ENCODE measurements at places on chromosomes 12 and 14.

- no peak for DNase-seq
Observed at GRCh38 chr12:9906873-9907272, 25.3 kb downstream of the CLEC2A start.

DNA sequence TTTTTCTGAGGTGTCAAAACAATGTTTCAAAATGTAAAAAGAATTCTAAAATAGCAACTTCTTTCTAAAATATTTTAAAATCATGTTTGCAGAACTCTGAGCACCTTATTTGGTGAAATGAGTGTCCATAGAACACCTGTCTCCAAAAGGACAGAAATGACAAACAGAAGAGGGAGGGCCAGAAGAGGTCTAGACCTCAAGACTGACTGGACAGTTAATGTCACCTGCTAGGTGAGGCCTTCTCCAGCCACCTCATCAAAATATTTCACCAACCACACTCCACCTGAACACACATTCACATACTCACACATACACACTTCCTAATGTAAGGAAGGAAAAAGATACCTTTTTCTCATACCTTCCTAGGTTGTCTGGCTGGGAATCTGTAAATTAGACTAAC is 147.8 kb upstream of the PLEKHA5 start:
- no peak for DNase-seq

DNA sequence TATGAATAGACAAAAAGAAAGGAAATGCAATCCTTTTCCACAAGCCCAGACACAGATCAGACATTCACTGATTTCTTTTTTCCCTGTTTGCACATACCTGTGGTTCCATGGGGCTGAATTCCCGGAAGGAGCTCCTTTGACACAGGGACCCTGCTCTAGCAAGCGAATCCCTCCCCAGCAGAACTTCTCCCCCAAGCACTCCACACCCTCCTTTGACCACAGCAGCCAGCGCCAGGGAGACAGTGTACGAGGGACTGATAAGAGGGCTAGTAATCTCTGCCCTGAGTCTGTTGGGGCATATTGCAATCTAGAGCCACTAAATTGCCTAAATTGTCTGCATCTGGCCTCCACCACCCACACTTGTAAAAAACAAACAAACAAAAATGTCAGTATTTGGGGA is 83.4 kb upstream of the NTF3 start:
- DNase-seq, result no peak

DNA sequence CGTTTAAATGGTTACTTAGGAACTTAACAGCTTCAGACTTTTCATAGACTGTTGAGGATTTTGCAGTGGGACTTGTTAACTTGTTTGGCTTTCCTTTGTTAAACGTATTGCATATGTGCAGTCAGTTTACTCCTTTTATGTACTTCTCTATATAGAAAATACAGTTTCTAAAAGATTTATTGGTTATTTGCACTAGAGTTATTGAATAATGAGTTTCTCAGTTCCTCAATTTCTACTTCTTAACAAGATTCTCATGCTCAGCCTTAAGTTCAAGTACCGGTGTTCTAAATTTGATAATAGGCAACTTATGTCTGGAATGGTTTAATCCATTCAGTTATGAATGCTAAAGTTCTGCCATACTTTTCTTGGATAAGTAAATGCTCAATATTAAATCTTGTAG is 919 bp downstream of the PSMA3 start:
- DNase-seq, result no peak

DNA sequence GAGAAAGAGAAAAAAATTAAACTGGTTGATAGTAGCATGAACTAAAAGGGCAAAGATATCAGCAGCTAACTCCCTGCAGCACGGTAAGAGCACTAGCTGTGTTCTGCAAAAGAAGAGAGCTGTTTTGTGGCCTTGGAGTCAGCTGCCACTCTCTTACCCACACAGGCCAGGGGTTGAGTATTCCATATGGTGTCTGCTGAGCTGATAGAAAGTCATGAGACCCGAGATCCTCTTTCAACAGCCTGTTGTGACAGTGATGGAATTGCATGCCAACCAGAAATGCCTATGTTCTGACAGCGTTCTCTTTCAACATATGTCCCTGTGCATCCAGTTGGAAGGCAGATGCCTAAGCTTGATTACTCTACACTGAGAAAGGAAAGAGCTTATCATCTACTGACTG is 39.9 kb downstream of the TMTC1 start:
- no peak for DNase-seq

DNA sequence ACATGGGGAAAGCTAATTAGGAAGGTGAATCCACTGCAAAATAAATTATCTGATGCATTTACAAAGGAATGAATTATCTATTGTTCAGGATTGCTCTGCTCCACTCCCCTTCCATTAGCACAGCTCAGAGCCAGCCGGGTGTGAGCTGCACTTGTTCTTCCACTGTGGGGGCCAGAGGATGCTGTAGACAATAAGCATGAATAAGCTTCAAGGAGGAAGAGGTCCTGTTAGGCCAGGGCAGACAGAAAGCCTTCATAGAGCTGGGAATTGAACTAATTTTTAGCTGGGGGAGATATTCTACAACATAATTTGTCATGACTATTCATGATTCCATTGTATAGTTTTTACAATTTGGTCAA is 137.6 kb upstream of the MAX start:
- no peak for DNase-seq

DNA sequence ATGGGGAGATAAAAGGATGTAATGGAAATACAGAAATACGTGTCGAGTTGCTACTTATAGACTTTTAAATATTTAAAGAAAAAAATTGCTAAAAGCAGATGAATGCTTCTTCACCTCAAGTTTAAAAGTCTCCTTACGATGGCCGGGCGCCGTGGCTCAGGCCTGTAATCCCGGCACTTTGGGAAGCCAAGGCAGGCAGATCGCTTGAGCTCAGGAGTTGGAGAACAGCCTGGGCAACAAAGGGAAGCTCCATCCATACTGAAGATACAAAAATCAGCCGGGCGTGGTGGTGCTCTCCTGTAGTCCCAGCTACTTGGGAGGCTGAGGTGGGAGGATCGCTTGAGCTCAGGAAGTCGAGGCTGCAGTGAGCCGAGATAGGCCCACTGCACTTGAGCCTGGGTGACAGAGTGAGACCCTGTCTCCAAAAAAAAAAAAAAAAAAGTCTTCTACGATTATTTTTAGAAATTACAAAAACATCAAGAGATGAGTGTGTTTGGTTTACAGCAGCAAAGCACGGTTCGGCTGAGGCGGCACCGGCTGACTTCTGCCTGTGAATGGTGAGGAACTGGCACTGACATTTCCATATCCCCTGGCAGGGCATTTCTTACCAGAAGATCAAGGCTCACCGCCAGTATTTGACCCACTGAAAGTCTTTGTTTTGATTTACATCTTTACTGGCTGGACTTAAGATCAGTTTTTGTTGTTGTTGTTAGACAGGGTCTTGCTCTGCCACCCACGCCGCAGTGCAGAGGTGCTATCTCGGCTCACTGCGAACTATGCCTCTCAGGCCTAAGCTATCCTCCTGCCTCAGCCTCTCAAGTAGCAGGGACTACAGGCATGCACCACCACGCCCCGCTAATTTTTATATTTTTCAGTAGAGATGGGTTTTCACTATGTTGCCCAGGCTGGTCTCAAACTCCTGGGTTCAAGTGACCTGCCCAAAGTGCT is 3.9 kb upstream of the MTA1 start:
- no peak for DNase-seq

- DNase-seq, result no peak
Observed at GRCh38 chr14:103243764-103244737, 90.0 kb upstream of the EIF5 start.

GRCh38 chr14:90450667-90451066 is 53.8 kb downstream of the CALM1 start:
- DNase-seq, result no peak
